ENCODE measurements at places on chromosomes 3 and 15. TPM values are rescaled to one million over a fixed set of nuclear protein-coding genes. Genes with fewer than 3 reads are reported as not detected.

The GOLGA6B gene
- not detected for polyA plus RNA-seq

The TGFBR2 gene
- polyA plus RNA-seq: 137 TPM

The ZPLD1 gene
- polyA plus RNA-seq: 0.82 TPM

The SCN11A gene
- 0.85 TPM for polyA plus RNA-seq

The MYNN gene
- 31.5 TPM for polyA plus RNA-seq

The OR5K2 gene
- not detected for polyA plus RNA-seq

The AQP9 gene
- polyA plus RNA-seq: 0.08 TPM

The RMDN3 gene
- polyA plus RNA-seq: 35.4 TPM

The CHRNA7 gene
- 13.1 TPM for polyA plus RNA-seq

The CADM2 gene
- polyA plus RNA-seq: 0.87 TPM

The TM4SF4 gene
- 2.5 TPM for polyA plus RNA-seq

The C3orf20 gene
- 0.32 TPM for polyA plus RNA-seq

The SPTBN5 gene
- polyA plus RNA-seq: 1.9 TPM

The GPR176 gene
- 17.5 TPM for polyA plus RNA-seq

The DUOXA2 gene
- not detected for polyA plus RNA-seq

The ZDHHC3 gene
- 81.4 TPM for polyA plus RNA-seq

The CCDC12 gene
- 48.4 TPM for polyA plus RNA-seq

The AMT gene
- 34.1 TPM for polyA plus RNA-seq

The PCSK6 gene
- polyA plus RNA-seq: 7.3 TPM

The AP4E1 gene
- polyA plus RNA-seq: 8.3 TPM

The GOLGA6A gene
- 0.36 TPM for polyA plus RNA-seq

The SLC12A8 gene
- polyA plus RNA-seq: 5.6 TPM

The NOX5 gene
- 0.38 TPM for polyA plus RNA-seq

The LTF gene
- polyA plus RNA-seq: 2.6 TPM

The RLBP1 gene
- polyA plus RNA-seq: not detected

The DAZL gene
- polyA plus RNA-seq: not detected

The HES1 gene
- polyA plus RNA-seq: 77.0 TPM

The CCR3 gene
- not detected for polyA plus RNA-seq

The IQCH gene
- polyA plus RNA-seq: 7.6 TPM

The ATP13A4 gene
- 0.78 TPM for polyA plus RNA-seq

The TERC gene
- not detected for polyA plus RNA-seq

The PIGZ gene
- polyA plus RNA-seq: 0.79 TPM

The KLHL25 gene
- 10.9 TPM for polyA plus RNA-seq

The CSPG4 gene
- 6.9 TPM for polyA plus RNA-seq

The XYLB gene
- 8.8 TPM for polyA plus RNA-seq

The IL17RD gene
- 45.2 TPM for polyA plus RNA-seq

The RAB6B gene
- 18.9 TPM for polyA plus RNA-seq

The ZNF385D gene
- 18.8 TPM for polyA plus RNA-seq

The GOLGA8J gene
- 0.35 TPM for polyA plus RNA-seq

The BDH1 gene
- polyA plus RNA-seq: 40.0 TPM

The CACNA1D gene
- polyA plus RNA-seq: 14.7 TPM

The APBA2 gene
- 12.0 TPM for polyA plus RNA-seq

The LRRC31 gene
- 0.17 TPM for polyA plus RNA-seq

The PML gene
- 20.2 TPM for polyA plus RNA-seq

The SKOR1 gene
- polyA plus RNA-seq: 0.16 TPM

The CORO2B gene
- 20.4 TPM for polyA plus RNA-seq

The PDHB gene
- polyA plus RNA-seq: 123 TPM

The CISH gene
- polyA plus RNA-seq: 27.9 TPM

The UNC13C gene
- polyA plus RNA-seq: 8.2 TPM

The LNP1 gene
- 10.2 TPM for polyA plus RNA-seq

The FGF12 gene
- 9.8 TPM for polyA plus RNA-seq

The GJD2 gene
- not detected for polyA plus RNA-seq

The DNAJC17 gene
- 38.1 TPM for polyA plus RNA-seq

The SH2D7 gene
- 0.55 TPM for polyA plus RNA-seq
